Kidney glomerular epithelial cell (primary cell): ENCODE measurements at places on chromosomes 2 and 18.

- no peak for DNase-seq
These were observed 96.7 kb upstream of the CDH20 start for GRCh38 chr18:61236356-61237057.

GRCh38 chr2:149612122-149612521 is 24.5 kb upstream of the MMADHC start:
- no peak for DNase-seq

GRCh38 chr2:121037480-121037879 is 247.5 kb downstream of the TFCP2L1 start:
- no peak for DNase-seq

DNA sequence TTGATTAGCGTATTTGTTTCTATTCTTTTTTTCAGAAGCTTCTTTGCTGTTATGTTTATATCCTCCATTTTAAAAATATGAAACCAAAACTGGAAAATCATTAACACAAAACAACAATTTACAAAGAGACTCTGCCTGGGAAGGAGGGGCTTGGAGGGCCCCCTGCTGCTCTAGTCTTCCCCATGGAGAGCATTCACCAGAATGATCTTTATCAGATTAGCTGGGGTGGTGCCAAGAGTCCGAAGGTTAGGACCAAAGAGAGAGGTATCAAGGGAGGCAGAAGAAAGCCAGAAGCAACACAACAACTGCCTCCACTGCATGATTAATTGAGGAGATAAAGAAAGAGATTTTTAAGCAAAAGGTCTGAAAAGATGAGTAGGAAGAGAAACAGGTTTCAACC is 218.6 kb downstream of the IRS1 start:
- DNase-seq: no peak

GRCh38 chr2:160932960-160933359 is 227.3 kb upstream of the TANK start:
- DNase-seq: no peak
